GM10248 (cell line): ENCODE measurements at places on chromosomes 1 and 21.

DNA sequence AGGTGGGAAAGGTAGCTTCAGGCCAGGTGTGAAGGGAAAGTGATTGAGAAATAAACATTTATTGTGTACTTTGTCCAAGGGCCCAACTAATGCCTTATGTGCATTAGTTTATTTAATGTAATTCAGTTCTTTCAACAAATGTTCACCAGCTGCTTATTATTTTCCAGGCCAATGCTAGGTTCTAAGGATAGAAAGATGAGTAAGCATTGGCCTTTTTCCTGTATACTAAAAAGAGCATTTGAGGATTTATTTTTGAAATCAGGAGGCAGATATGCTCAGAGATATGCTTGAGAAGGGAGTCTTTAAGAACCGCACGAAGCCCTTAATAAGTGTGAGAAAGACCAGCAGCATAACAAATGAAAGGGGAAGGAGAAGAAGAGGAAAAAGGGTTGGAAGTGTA lies 32.0 kb downstream of the CLCA1 start:
- no peak for DNase-seq

- no peak for DNase-seq
Measured at GRCh38 chr1:204659056-204659455, 26.5 kb downstream of the LRRN2 start.

- no peak for DNase-seq
Measured at GRCh38 chr1:165641231-165641987, 10.4 kb downstream of the MGST3 start.

DNA sequence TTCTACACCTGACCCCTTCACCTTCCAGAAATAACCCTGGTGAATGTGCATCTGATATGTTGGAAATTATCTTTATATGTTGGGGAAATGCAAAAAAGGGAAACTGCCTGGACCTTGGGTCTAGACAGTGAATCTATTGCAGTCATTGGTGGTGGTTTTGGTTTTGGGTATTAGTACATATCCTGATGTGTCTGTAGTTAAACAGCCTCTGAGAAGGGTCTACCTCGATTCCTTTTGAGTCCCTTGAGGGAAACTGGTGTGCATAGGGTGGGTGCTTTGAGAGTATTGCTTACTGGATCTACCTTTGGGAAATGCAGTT lies 127.3 kb upstream of the KIAA0040 start:
- no peak for DNase-seq

GRCh38 chr1:33320619-33321165 lies at the start of gene A3GALT2:
Gene A3GALT2 (minus strand): TSS chr1:33321098. CDS start chr1:33321098, 0 bp downstream.
- no peak for DNase-seq

DNA sequence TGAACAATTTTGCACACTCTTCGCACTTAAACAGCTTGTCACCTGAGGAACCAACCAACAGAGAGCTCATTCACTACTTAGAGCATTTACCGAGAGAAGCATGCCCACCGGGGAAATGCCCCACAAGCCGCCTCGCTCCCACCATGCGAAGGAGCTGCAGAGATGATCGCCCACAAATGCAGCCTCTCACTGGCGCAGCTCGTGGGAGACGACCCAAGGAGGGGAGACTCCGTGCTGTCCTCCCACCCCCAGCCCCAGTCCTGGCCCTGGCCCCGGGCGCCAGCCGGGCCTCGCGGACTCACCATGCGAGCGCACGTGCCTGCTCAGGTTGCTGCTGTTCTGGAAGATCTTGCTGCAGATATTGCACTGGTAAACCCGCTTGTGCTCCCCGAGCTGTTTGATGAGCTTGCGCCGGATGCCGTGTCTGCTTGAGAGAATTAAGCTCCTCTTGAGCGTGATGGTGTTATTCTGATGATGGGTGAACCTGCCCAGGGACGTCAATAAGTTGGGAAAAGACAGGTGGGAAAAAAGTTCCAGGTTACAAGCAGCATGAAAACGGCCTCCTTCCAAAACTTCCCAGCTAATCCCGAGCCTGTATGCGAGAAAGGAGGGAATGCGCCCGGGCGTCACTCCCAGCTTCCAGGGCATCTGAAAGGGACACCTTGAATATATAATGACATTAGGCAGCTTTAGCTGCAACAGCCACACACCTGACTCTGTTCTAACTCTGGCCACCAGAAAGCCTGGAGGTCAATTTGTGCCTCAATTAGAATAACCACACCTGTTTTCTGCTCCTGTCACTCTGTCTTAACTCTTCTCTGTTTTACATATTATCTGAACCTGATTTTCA lies 42.8 kb downstream of the PRDM15 start:
- no peak for DNase-seq

GRCh38 chr1:27884006-27884954 lies 11.9 kb downstream of the THEMIS2 start:
- DNase-seq = peak; percentile 58
